Mesendoderm (in vitro differentiated cells): ENCODE measurements at places on chromosomes 1 and 21.

GRCh38 chr1:186740324-186740723 lies 60.1 kb upstream of the PTGS2 start:
- no peak overlapping the region for H3K4me3 ChIP-seq
- DNase-seq = no peak
- no peaks in the 10 kb centered on the region for H3K4me1 ChIP-seq
- H3K27me3 ChIP-seq = no peaks in the 10 kb centered on the region
- H3K27ac ChIP-seq = no peak overlapping the region

- no peaks in the 10 kb centered on the region for H3K4me1 ChIP-seq
- DNase-seq = no peak
- H3K27me3 ChIP-seq = no peaks in the 10 kb centered on the region
Measured at GRCh38 chr21:45004481-45005247, 64.8 kb downstream of the SLX9 start.

- H3K27me3 ChIP-seq = no peaks in the 10 kb centered on the region
- H3K36me3 ChIP-seq = no peaks in the 10 kb centered on the region
- H3K4me1 ChIP-seq = no peaks in the 10 kb centered on the region
- no peak overlapping the region for H3K27ac ChIP-seq
- no peak overlapping the region for H3K4me3 ChIP-seq
- no peak for DNase-seq
Measured at GRCh38 chr1:215786997-215787396, 219.9 kb downstream of the KCTD3 start.

GRCh38 chr1:206856674-206857464 lies 8.6 kb upstream of the IL20 start:
- H3K27me3 ChIP-seq = no peaks in the 10 kb centered on the region
- H3K27ac ChIP-seq = no peak overlapping the region
- no peaks in the 10 kb centered on the region for H3K4me1 ChIP-seq
- H3K36me3 ChIP-seq = no peaks in the 10 kb centered on the region

GRCh38 chr1:236997361-236997760 lies 6.9 kb downstream of the MT1HL1 start:
- H3K4me3 ChIP-seq = no peak overlapping the region
- no peaks in the 10 kb centered on the region for H3K27me3 ChIP-seq
- no peak for DNase-seq
- H3K27ac ChIP-seq = no peak overlapping the region
- no peaks in the 10 kb centered on the region for H3K4me1 ChIP-seq
- H3K36me3 ChIP-seq = no peaks in the 10 kb centered on the region

DNA sequence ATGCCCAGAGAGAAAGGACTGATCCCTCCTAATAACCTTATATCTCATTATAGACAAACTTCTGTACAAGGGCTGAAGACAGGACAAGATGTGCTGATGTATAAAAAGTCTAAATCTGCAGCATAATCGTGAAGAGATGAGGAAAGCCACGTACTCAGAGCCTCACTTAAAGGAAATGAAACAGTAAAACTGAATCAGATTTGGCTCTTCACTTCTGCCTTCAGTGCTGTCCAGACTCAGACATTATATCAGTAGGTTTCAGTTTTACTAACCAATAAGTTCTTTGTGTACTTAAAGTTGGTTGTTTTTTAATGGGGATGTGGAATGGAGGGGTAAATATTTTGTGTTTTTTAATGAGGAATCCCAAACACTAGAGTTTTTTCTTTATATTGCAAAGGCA lies 45.3 kb upstream of the RGS1 start:
- H3K4me3 ChIP-seq = no peak overlapping the region
- H3K4me1 ChIP-seq = no peaks in the 10 kb centered on the region
- no peak overlapping the region for H3K27ac ChIP-seq

GRCh38 chr1:117591252-117591651 lies 14.6 kb upstream of the TENT5C start:
- no peaks in the 10 kb centered on the region for H3K4me1 ChIP-seq
- no peaks in the 10 kb centered on the region for H3K27me3 ChIP-seq
- H3K4me3 ChIP-seq = no peak overlapping the region
- DNase-seq = no peak
- H3K36me3 ChIP-seq = no peaks in the 10 kb centered on the region

- no peaks in the 10 kb centered on the region for H3K36me3 ChIP-seq
- no peaks in the 10 kb centered on the region for H3K27me3 ChIP-seq
- DNase-seq = no peak
- H3K27ac ChIP-seq = no peak overlapping the region
Measured at GRCh38 chr1:115991909-115992308, 15.6 kb downstream of the SLC22A15 start.

DNA sequence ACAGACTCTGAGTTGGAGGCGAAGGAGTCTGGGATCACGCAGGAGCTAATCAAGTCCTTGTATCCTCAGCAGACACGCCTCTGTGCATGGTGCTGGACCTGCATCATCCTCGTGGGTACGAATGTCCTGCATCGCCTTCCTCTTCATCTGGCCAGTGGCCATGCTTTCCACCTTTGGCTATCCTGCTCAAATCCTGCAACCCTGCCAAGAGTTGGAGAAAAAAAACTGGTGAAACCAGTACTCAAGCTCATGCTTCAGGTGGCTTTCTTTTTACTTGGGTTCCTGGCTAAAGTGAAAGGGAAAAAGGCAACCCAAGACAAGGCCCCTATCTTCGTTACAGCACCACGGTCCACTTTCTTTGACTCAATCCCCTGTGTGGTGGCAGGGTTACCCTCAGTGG lies 8.9 kb downstream of the SETSIP start:
- DNase-seq = no peak
- no peaks in the 10 kb centered on the region for H3K4me1 ChIP-seq
- H3K4me3 ChIP-seq = no peak overlapping the region
- no peaks in the 10 kb centered on the region for H3K27me3 ChIP-seq
- H3K36me3 ChIP-seq = no peaks in the 10 kb centered on the region
- no peak overlapping the region for H3K27ac ChIP-seq

GRCh38 chr1:68046423-68046822 lies 4.0 kb downstream of the DIRAS3 start:
- no peaks in the 10 kb centered on the region for H3K27me3 ChIP-seq
- no peaks in the 10 kb centered on the region for H3K4me1 ChIP-seq
- no peak for DNase-seq
- H3K4me3 ChIP-seq = no peak overlapping the region
- H3K27ac ChIP-seq = no peak overlapping the region

DNA sequence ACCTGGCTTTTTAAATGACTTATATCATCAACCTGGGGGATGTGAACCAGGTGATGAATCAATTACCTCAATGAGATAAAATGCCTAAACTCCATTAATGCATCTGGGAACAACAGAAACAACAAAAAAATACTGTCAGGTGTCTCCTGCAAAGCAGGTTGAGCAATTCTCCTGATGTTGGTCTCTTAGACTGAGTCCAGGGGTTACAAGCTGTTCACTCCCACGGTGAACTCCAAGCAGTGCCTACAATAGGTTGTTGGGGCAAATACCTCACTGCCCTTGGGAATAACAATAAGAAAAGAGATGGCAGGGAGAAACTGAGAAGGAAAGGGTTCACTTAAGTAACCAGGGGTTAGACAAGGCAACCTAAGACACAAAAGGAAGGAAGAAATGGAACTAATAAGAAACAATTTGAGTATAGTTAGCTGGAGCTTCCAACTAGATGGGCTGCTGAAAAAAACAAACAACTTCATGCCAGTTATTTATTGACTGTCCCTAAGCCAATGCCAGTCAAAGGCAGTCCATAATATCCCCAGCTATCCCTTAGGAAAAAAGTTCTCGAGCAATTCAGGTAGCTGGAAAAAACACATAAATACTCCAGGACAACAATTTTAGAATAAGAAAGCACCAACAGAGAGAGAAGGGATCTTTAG lies 97.6 kb upstream of the MAGI3 start:
- H3K27me3 ChIP-seq = no peaks in the 10 kb centered on the region
- no peak overlapping the region for H3K4me3 ChIP-seq
- no peak for DNase-seq
- no peak overlapping the region for H3K27ac ChIP-seq
- H3K36me3 ChIP-seq = no peaks in the 10 kb centered on the region

GRCh38 chr1:201156819-201157218 lies 2.5 kb upstream of the TMEM9 start:
- DNase-seq = no peak
- H3K4me3 ChIP-seq = no peak overlapping the region
- no peak overlapping the region for H3K27ac ChIP-seq
- no peaks in the 10 kb centered on the region for H3K36me3 ChIP-seq

DNA sequence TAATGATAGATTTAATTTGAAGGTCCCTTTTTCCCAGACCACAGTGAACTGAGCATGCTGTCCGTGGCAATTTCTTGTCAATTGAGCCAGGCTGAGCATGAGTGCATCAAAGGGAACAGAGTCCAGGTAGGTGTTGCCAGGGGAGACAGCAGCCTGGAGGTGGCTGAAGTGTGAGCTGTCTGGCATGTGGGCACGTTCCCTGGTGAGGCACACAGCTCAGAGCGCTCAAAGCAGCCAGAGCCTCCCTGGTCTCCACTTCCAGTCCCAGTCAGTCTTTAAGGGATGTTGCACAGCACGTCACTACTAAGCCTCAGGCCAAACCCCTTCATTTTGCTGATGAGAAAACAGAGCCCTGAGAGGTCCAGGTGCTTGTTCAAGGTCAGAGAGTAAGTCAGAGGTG lies 251.4 kb downstream of the MATN1 start:
- no peak for DNase-seq
- H3K4me3 ChIP-seq = no peak overlapping the region
- no peaks in the 10 kb centered on the region for H3K4me1 ChIP-seq
- no peak overlapping the region for H3K27ac ChIP-seq

DNA sequence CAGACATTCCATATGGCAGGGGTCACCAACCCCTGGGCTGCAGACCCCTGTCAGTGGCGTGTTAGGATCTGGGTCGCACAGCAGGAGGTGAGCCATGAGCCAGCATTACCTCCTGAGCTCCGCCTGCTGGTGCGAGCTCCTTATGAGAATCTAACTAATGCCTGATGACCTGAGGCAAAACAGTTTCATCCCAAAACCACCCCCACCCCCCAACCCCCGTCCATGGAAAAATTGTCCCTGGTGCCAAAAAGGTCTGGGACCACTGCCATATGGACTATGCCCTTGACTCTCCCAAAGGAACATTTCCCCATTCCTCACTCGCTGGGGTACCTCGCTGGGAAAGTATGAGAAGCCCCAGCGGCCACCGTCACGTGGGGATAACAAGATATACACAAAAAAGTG lies 6.4 kb upstream of the CPT2 start:
- H3K4me3 ChIP-seq = no peak overlapping the region
- H3K27me3 ChIP-seq = no peaks in the 10 kb centered on the region
- no peak overlapping the region for H3K27ac ChIP-seq
- DNase-seq = peak; percentile 66
- no peaks in the 10 kb centered on the region for H3K36me3 ChIP-seq
- peaks cover 5% of the 10 kb centered on the region for H3K4me1 ChIP-seq

- H3K36me3 ChIP-seq = peaks cover 3% of the 10 kb centered on the region
- H3K4me1 ChIP-seq = no peaks in the 10 kb centered on the region
- DNase-seq = peak; percentile 38
- no peak overlapping the region for H3K27ac ChIP-seq
- H3K27me3 ChIP-seq = no peaks in the 10 kb centered on the region
- no peak overlapping the region for H3K4me3 ChIP-seq
Measured at GRCh38 chr21:37220433-37220980, 46.6 kb downstream of the VPS26C start.

GRCh38 chr21:33480481-33481103 lies 818 bp upstream of the TMEM50B start:
- no peak for DNase-seq
- H3K4me3 ChIP-seq = peak overlapping the region; percentile 56
- peak overlapping the region; percentile 78 for H3K27ac ChIP-seq
- H3K27me3 ChIP-seq = no peaks in the 10 kb centered on the region
- no peaks in the 10 kb centered on the region for H3K36me3 ChIP-seq
